ENCODE measurements at places on chromosomes 2 and 18.

GRCh38 chr2:230666885-230667712, 45.5 kb upstream of the CAB39 start:
- peak; percentile 51 for DNase-seq

DNA sequence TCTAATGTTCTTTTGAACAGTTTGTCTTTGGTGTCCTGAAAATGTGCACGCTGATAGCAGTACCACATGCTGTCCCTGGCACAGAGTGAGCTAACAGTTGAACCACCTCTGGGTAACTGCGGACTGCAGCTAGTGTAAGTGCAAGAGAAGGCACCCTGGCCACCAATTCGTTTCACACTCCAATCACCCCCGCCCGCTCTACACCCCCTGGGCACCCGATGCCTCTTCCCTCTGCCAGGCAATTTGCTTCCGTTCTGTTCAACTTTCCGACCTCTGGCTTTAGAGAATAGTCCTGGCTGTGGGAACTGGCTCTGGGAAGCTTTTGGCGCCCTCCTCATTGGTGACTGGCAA, 1.4 kb downstream of the DOCK10 start:
- no peak for DNase-seq

- peak; percentile 6 for DNase-seq
Measured at GRCh38 chr18:40708726-40709125, 1246.3 kb upstream of the PIK3C3 start.

DNA sequence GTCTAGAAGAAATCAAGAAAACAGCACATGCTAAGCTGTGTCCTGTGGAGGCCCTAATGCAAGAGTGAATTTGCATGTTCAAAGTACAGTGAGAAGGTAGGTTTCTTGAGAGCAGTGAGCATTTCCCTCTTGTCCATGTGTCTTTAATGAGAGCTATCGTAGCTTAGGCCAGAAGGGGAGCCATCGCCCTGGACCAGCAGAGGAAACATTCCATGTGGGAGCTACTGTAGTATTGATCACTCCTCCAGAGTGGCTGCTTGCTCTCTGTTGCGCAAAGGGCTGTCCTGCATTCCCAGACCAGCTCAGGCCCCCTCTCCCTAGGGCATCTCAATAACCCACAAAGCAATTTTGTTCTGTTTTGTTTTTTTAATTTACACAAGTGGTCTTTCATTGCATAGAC, 950.1 kb downstream of the CNTNAP5 start:
- DNase-seq = no peak

- peak; percentile 36 for DNase-seq
Measured at GRCh38 chr2:193103064-193103463, 908.3 kb upstream of the TMEFF2 start.

- DNase-seq = no peak
Measured at GRCh38 chr18:35142275-35142615, 98.6 kb upstream of the ZNF397 start.

- no peak for DNase-seq
Measured at GRCh38 chr18:23868136-23868785, 146.3 kb upstream of the TTC39C start.

DNA sequence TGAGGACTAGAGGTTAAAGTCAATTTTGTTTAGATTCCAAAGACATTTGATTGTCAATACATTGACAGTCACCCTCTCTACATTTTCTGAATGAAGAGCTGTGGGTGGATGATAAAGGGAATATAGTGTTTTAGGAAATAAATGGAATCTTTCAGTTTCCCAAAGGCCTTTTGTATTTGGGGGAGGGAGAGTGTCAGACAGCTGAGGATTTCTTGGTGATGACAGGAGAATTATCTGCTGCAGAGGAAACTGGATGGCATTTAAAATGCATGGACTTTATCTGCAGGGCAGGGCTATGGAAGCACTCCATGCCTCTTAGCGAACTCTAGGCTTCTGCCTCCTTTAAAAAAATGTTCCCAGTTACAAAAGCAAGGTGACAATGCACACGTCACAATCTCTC, 195.1 kb downstream of the KCNS3 start:
- DNase-seq = no peak

DNA sequence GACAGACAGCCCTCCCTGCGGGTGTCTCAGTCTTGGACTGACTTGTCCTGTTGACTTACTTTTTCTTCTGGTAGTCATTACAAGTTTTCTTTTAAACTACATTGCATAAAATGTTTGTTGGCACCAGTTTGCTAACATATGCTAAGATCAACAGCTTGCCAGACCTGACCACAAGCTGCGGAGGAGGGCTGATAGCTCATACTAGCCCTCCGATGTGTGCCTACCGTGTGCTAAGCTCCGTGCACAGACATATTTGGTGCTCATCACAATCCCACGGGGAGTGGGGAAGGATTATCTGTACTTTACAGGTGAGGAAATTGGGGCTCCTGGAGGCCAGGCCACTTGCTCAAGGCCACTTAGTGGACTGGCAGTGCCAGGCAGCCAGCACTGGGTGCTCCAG, 72.8 kb upstream of the YPEL5 start:
- DNase-seq = peak; percentile 33

DNA sequence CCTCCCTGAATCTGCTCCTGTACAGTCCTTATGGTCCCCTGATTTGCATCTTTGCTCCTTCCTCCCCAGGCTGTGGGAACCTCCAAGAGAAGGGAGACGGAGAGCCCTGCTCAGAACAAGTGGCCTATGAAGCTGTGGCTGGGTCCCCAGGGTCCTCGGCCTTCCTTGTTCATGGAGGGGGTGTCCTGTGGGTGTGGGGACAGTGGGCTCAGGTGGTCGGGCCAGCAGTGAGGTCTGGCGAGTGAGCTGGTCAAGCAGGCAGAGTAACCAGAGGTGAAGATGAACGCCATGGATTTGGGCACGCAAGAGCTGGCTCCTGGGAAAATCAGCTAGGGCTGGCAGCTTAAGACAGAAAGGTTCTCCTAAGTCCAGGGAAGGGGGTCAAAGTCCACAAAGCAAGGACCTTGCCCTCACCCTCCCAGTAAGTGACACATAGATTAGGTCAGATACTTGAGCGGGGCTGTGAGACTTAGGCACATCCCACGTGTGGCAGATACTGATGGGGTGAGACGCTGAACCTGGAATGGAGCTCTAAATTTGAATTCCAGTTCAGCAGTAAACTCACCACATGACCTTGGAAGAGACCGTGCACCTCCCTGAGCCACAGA, 24.8 kb downstream of the GNLY start:
- DNase-seq = no peak

- DNase-seq = peak; percentile 39
Measured at GRCh38 chr2:28552045-28552823, 56.4 kb downstream of the PLB1 start.

GRCh38 chr2:119638685-119639554, 40.1 kb upstream of the TMEM177 start:
- peak; percentile 12 for DNase-seq

DNA sequence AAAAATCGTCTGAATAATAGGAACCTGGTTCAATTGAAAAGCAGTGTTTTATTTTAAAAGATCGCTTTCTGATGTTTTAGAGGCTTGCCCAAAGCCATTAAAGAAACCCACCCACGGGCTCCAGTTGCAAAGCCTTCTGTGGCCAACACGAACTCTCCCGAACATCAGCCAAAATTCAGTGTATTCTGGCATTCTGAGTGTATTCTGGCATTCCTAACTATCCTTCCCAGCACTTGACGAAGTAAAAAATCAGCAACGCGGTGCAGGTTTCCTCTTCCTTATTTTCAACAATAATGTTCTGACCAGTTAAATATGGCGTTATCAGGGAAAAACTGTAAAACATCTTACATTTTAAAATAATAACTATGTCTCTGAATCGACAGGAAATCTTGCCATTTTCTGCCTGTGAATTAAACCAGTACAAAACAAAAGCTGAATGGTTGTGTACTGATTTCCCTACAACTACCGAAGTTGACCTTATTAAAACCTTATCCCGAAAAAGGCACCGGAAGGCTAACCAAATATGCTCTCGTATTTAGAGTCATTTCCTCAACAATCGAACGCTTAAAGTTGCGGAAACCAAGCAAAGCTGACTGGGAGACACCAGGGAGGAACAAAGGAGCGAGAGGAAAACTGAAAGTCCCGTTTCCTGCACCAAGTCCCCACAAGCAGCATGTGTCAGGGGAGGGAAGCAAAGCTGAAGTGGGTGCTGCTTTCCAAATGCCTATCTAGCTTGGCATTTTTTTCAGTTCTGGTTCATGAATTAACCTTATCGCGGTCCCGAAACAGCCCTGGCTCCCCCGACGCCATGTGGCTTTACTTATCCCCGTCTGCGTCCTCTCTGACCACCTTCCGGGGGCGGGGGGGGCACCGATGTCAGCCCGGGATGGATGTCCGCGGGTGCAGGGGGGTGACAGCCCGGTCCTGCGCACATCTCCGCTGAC, 44.3 kb downstream of the ZNF516 start:
- peak; percentile 78 for DNase-seq

DNA sequence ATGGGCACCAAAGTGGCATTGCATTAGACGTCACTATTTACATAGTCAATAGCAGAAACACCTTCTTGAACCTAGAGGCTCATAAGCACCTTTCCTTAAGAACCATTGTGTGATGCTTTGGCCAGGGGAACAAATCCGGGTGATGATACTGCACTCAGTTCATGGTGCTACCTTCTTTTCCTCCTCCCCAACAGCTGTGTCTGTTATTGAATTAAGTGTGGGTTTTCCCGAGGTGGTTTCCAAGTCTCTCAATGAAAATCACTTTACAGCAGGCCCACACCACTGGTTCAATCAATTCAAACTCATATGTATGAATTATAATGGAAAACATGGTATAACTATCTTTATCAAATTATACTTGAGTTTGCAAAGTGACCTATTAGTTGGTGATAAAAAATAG, 9.3 kb upstream of the EFEMP1 start:
- DNase-seq = no peak

GRCh38 chr2:48109491-48110204, 203.3 kb upstream of the FBXO11 start:
- DNase-seq = no peak

GRCh38 chr2:69797836-69798289, 31.6 kb upstream of the GMCL1 start:
- no peak for DNase-seq

DNA sequence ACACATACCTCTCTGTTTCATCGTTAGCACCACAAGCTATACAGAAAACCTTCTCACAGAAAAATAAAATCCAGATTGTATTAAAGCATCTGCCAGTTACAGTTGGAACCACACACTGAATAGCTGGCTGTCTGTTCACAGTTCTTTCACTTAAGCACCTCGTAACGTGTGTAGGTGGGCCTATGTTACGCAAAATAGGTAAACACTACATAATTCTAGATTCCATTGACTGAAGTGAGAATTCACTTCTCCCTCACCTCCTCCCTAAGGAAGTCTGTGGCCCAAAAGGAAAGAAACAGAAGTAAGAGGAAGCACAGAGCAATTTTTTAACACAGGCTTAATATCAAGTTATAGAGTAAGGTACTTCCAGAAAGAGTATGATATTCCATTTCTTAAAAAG, 24.9 kb downstream of the PELI1 start:
- no peak for DNase-seq

DNA sequence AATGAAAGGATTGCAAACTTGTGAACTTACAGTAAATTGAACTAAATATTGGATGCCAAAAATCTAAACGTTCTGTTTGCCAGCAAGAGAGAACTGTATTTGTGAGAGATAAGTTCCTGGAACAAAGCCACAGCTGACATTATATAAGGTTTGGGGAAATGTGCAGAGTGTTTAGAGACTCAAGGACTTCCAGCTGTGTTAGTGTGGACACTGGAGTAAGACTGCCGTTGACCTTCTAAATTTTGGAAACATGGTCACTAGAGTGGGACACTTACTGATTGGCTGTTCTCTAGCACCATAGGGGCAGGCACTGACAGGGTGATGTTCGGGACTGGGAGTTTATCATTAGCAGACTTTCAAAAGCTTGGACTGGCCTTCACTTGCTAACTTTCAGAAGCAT, 40.5 kb downstream of the SCN9A start:
- DNase-seq = peak; percentile 49

- peak; percentile 35 for DNase-seq
Measured at GRCh38 chr2:120754067-120754960, 18.6 kb downstream of the GLI2 start.

DNA sequence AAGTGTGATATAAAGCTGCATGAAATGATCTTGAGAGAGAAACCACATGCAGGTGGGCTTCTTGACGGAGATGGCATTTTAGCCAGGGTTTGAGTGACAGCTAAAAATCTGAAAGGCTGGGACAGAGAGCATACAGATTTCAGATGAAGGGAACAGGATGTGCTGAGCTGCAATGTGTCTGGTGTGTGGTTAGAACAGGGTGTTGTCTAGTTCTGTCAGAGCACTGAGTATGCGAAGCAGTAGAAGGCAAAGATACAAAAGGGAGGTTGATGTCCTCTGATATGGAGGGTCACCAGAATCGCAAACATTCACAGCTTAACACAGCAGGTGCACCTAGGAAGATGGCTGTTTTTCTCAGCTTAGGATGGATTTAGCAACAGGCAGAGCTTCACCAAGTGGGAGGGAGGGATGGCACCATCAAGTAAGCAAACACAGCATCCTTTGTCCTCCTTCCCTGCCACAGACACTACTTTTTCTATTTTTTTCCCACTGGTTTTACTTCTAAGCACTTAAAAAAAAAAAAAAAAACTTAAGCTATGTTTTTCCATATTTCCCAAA, 182.5 kb downstream of the TMX3 start:
- no peak for DNase-seq

DNA sequence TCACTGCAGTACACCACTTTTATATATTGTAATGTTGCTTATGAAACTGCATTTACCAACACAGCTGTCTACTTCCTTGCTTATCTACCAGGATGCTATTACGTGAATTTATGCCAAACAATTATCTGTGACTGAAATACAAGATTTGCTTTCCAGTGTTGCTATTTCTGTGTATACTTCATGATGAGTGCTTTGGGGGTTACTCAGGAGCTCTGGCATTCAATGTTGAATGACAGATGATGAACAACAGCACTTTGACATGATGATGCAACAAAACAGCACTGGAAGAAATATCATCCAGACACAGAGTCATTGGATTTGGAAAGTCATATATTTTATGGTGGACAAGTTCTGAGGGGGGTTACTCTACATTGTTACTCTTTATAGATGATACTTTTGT, 125.8 kb downstream of the NETO1 start:
- no peak for DNase-seq

- DNase-seq = no peak
Measured at GRCh38 chr2:11505652-11506610, 27.9 kb upstream of the GREB1 start.

- no peak for DNase-seq
Measured at GRCh38 chr2:26608557-26608956, 32.6 kb downstream of the CIB4 start.

- peak; percentile 70 for DNase-seq
Measured at GRCh38 chr2:127012215-127012614, 94.7 kb downstream of the BIN1 start.

- DNase-seq = no peak
Measured at GRCh38 chr2:64861452-64862397, 127.5 kb upstream of the SLC1A4 start.

- peak; percentile 76 for DNase-seq
Measured at GRCh38 chr2:201697899-201698298, 545 bp downstream of the MPP4 start.

All from fibroblast of pulmonary artery (primary cell).